ENCODE measurements at places on chromosomes 7 and 10. TPM values are rescaled to one million over a fixed set of nuclear protein-coding genes. Genes with fewer than 3 reads are reported as not detected.

The GRM8 gene
- total RNA-seq: not detected

The SPDYE9 gene
- total RNA-seq: not detected

The CAMK2G gene
- total RNA-seq: 6.9 TPM

The IFIT3 gene
- 3.0 TPM for total RNA-seq

The PAPOLB gene
- not detected for total RNA-seq

The DRGX gene
- not detected for total RNA-seq

DNA sequence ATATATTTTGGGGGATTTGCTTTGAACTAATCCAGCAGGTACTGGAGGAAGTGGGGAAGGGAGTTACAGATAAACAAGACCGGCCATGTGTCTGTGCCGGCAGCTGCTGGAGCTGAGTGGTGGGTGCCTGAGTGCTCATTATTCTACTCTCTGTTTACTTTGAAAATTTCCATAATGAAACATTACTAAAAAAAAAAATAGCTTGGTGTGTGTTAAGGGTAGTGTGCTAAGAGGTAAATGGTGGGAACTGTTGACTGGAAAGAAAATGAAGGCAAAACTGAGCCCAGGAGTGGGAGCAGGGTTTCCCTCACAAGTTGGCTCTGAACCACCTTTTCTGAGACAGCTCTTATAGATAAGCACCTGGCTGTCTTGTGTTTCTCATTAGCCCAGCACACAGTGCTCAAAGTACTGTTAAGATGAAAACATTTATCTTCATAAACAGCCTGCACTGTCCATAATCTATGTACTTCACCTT lies 50.6 kb downstream of the PARD3 start:
- no peak overlapping the region for H3K27ac ChIP-seq
- H3K36me3 ChIP-seq: no peaks in the 10 kb centered on the region
- no peak overlapping the region for H3K4me3 ChIP-seq

- peaks cover 19% of the 10 kb centered on the region for H3K27me3 ChIP-seq
- H3K27ac ChIP-seq: no peak overlapping the region
- H3K4me1 ChIP-seq: peaks cover 7% of the 10 kb centered on the region
- H3K4me3 ChIP-seq: no peak overlapping the region
Measured at GRCh38 chr7:128447941-128448564, 7.6 kb upstream of the HILPDA start.

GRCh38 chr10:122571892-122572291 lies 11.3 kb downstream of the DMBT1 start:
- no peak for DNase-seq
- peaks cover 17% of the 10 kb centered on the region for H3K27me3 ChIP-seq
- H3K4me3 ChIP-seq: no peak overlapping the region
- H3K4me1 ChIP-seq: no peaks in the 10 kb centered on the region
- no peak overlapping the region for H3K27ac ChIP-seq

- peaks cover 20% of the 10 kb centered on the region for H3K36me3 ChIP-seq
- peaks cover 18% of the 10 kb centered on the region for H3K4me1 ChIP-seq
- H3K27me3 ChIP-seq: no peaks in the 10 kb centered on the region
- H3K4me3 ChIP-seq: no peak overlapping the region
Measured at GRCh38 chr10:45008524-45009161, 7.9 kb downstream of the ZNF22 start.

GRCh38 chr10:110872145-110872983 lies 636 bp downstream of the PDCD4 start:
- H3K4me3 ChIP-seq: peak overlapping the region; percentile 95
- peaks cover 4% of the 10 kb centered on the region for H3K36me3 ChIP-seq
- peak overlapping the region; percentile 97 for H3K27ac ChIP-seq
- peak; percentile 85 for DNase-seq
- peaks cover 55% of the 10 kb centered on the region for H3K4me1 ChIP-seq

- H3K4me3 ChIP-seq: peak overlapping the region; percentile 90
- H3K27ac ChIP-seq: peak overlapping the region; percentile 94
- no peaks in the 10 kb centered on the region for H3K36me3 ChIP-seq
- DNase-seq: no peak
Measured at GRCh38 chr10:75108684-75109458, 2.6 kb upstream of the SAMD8 start.

GRCh38 chr7:4486907-4487306 lies 195.2 kb upstream of the FOXK1 start:
- peaks cover 8% of the 10 kb centered on the region for H3K36me3 ChIP-seq
- no peak overlapping the region for H3K27ac ChIP-seq
- no peak for DNase-seq
- H3K27me3 ChIP-seq: peaks cover 6% of the 10 kb centered on the region
- H3K4me3 ChIP-seq: no peak overlapping the region

GRCh38 chr7:82146491-82146890 lies 297.1 kb downstream of the CACNA2D1 start:
- H3K4me1 ChIP-seq: no peaks in the 10 kb centered on the region
- H3K27ac ChIP-seq: no peak overlapping the region
- DNase-seq: no peak
- no peaks in the 10 kb centered on the region for H3K27me3 ChIP-seq
- no peaks in the 10 kb centered on the region for H3K36me3 ChIP-seq
- no peak overlapping the region for H3K4me3 ChIP-seq

DNA sequence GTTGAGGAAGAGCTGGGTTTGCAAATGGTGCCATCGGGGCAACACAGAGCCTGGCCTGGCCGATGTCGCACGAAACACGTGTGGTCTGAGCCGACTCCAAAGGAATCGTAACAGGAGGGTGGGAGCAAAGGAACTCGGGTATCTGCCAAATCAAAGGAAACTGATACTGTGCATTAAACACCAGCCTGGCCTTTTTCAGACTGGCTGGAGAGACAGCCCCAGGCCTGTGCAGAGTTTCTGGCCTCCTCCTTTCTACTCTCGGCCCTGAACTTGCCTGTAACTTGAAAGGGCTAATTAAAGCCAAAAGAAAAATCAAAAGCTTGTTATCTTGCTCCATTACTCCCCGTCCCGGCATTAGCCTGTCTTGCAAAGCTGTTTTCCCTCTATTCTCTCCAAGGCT lies 71.4 kb downstream of the PLXNA4 start:
- no peak overlapping the region for H3K4me3 ChIP-seq
- no peak for DNase-seq
- H3K4me1 ChIP-seq: peaks cover 8% of the 10 kb centered on the region
- H3K36me3 ChIP-seq: no peaks in the 10 kb centered on the region
- no peaks in the 10 kb centered on the region for H3K27me3 ChIP-seq
- H3K27ac ChIP-seq: no peak overlapping the region

GRCh38 chr7:6419310-6419773 lies 28.4 kb downstream of the DAGLB start:
- no peak overlapping the region for H3K27ac ChIP-seq
- H3K4me1 ChIP-seq: no peaks in the 10 kb centered on the region

- H3K27ac ChIP-seq: no peak overlapping the region
- no peak overlapping the region for H3K4me3 ChIP-seq
- DNase-seq: no peak
- H3K27me3 ChIP-seq: no peaks in the 10 kb centered on the region
- no peaks in the 10 kb centered on the region for H3K4me1 ChIP-seq
Measured at GRCh38 chr7:68313806-68314205, 1284.5 kb upstream of the AUTS2 start.

GRCh38 chr7:150565239-150565638 lies 2.0 kb upstream of the GIMAP4 start:
- no peak overlapping the region for H3K4me3 ChIP-seq
- no peaks in the 10 kb centered on the region for H3K27me3 ChIP-seq
- DNase-seq: no peak
- peaks cover 73% of the 10 kb centered on the region for H3K36me3 ChIP-seq
- peaks cover 71% of the 10 kb centered on the region for H3K4me1 ChIP-seq

DNA sequence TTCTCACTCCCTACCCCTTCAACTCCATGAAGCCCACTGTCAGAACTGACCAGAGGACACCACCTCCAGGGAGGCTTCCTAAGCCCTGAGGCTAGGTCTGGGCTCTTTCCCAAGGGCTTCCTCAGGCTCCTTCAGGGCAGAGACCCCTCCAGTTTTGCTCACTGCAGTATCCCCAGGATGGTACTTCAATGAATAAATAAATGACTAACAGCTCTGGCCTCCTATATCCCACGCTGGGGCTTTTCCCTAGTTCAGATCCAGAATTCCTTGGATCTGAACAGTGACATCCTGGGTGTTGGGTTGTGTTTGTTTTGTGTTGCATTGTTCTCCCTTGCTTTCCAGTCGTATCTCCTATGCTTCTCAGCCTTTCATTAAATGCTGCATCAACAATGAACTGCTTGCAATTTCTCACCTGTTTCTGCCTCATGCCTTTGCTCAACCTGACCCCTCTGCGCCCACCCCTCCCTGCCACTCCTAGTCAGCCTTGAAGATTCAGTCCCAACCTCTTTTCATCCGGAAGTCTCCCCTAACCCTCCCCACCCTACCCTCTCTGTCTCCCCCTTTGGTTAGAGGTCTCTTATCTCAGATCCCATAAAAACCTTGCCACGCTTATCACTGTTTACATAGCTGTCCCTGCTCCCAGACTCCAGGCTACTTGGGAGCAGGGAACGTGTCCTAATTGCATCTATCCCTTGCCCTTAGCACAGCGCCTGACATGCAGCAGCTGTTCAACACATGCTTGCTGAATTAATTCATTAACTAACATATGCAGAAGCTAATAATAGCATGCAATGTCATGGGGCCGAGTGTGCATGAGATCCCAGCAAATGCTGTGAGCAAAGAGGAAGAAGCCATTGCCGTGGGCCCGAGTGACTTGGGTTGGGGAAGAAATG lies 41.7 kb downstream of the PPP1R3C start:
- H3K4me3 ChIP-seq: no peak overlapping the region
- DNase-seq: no peak
- peaks cover 34% of the 10 kb centered on the region for H3K27me3 ChIP-seq
- H3K27ac ChIP-seq: no peak overlapping the region
- H3K4me1 ChIP-seq: no peaks in the 10 kb centered on the region

- no peak for DNase-seq
- peaks cover 10% of the 10 kb centered on the region for H3K36me3 ChIP-seq
- no peaks in the 10 kb centered on the region for H3K27me3 ChIP-seq
- peak overlapping the region; percentile 73 for H3K27ac ChIP-seq
- peaks cover 76% of the 10 kb centered on the region for H3K4me1 ChIP-seq
- no peak overlapping the region for H3K4me3 ChIP-seq
Measured at GRCh38 chr7:116236020-116236630, 25.8 kb downstream of the TES start.

DNA sequence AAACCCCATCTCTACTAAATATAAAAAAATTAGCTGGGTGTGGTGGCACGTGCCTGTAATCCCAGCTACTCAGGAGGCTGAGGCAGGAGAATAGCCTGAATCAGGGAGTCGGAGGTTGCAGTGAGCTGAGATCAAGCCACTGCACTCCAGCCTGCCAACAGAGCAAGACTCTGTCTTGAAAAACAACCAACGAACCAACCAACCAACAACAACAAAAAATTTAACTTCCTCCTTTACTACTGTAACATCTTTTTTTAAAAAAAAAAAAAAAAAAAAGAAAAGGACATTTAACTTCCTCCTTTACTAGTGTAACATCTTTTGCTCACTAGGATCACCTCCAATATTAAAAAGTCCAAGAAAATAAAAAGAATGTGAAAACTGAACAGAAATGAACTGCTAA lies 92.3 kb upstream of the TMEM168 start:
- no peak for DNase-seq
- H3K27me3 ChIP-seq: no peaks in the 10 kb centered on the region
- no peak overlapping the region for H3K27ac ChIP-seq
- no peaks in the 10 kb centered on the region for H3K36me3 ChIP-seq
- H3K4me3 ChIP-seq: no peak overlapping the region
- H3K4me1 ChIP-seq: peaks cover 14% of the 10 kb centered on the region

DNA sequence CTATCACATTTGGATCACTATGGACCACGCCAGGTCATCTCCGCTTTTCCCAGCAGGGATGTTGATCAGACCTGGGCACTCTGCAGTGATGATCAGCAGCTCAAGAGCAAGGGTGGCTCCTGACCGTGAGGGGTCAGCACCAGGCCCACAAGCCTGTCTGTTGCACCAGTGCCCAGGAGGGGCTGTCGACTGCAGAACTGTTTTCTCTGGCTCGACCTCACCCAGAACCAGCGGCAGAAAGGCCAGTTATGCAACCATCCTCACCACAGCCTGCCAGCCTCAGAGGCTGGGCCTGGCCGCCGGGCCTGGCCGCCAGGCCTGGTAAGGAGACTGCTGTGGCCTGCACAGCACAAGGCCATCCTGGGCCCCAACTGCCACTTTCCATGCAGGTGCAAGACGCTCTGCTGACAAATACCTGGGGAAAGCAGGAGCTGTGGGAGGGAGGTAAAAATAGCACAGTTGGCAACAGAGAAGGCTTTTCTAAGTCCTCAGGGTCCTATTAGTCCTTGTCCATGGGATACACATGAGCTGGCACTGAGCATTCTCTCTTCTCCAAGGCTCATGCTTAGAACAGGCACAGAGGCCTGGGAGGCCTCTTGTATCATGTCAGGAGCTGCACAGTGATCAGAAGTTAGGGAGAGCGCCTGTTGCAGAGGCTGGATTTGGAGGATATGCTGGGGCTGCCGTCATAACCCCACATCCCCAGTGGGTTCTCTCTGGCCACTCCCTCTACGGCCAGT lies 17.5 kb downstream of the KCNMA1 start:
- H3K4me3 ChIP-seq: no peak overlapping the region
- no peaks in the 10 kb centered on the region for H3K36me3 ChIP-seq
- no peak overlapping the region for H3K27ac ChIP-seq
- no peak for DNase-seq
- no peaks in the 10 kb centered on the region for H3K4me1 ChIP-seq

DNA sequence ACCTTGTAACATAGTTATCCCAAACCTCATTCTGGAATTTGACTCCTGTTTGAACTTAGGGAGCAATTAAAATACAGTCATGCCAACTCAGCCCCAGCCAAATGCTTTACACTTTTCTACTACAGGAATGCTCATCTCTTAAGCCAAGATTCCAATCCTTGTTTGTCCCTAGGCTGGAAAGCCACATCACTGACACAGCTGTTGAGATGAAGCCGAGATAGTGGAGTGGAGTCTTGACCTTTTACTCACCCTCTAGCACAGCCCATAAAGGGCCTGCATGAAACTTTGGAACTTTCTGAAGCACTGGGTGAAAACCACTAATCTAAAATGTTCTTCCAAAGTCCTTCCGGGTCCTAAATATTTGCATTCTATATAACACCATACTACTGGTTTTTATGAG lies 247.3 kb downstream of the ETV1 start:
- H3K4me1 ChIP-seq: no peaks in the 10 kb centered on the region
- DNase-seq: no peak
- H3K27me3 ChIP-seq: peaks cover 18% of the 10 kb centered on the region
- H3K36me3 ChIP-seq: no peaks in the 10 kb centered on the region
- no peak overlapping the region for H3K27ac ChIP-seq
